Activated T-helper 17 cell treated with anti-CD3 and anti-CD28 coated beads, Interleukin-2, amount 50 U/mL, for 72 hours (primary cell): ENCODE measurements at places on chromosomes 11 and 22.

- ATAC-seq = no peak
Measured at GRCh38 chr11:13963949-13964770, 1.6 kb downstream of the SPON1 start.

DNA sequence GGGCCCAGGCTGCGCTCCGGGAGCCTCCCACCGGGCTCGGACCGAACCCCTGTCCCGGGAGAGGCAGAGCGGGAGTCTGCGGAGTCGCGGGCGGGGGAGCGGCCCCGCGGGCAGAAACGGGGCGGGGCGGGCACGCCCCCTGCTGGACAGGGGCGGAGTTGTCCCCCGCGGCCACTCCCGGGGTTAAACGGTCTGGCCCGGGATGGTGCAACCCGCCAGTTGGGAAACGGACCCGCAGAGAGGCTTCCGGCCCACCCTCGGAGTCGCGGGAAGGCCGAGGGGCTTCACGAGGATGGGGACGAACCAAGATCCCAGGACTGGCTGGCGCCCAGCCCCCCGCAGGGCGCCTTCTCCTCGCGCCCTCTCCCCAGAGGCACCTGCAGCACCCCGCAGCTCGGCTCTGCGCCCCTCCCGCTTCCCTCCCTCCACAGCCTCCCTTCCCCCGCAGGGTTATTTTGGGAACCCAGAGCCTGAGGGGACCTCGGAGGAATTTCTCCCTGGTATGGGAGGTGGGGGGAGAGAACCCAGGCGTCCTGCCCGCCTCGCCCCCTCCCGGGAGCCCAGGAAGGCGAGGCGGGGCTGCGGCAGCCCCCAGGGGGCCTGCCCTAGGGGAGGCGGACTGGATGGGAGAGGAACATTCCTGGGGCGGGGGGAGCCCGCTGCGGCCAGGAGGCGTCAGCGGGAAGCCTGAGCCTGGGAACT, 902 bp downstream of the RASGRP2 start:
- peak; percentile 67 for ATAC-seq

DNA sequence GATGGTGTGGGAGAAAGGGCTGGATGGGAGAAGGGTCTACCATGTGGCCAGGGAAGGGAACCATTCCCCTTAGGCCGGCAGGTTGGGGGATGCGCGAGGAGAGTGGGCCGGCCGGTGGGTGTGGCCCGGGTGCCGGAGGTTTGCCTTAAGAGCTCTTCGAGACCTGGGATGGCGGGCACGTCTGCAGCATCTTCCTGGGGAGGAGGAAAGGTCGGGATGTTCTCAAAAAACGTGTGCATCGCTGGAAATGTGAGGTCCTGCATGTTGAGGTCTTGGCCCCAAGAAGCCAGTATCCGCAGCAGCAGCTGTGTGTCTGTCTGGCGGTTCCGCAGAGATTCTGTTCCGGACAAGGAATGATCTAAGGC, 1.4 kb downstream of the NAV2 start:
- no peak for ATAC-seq

DNA sequence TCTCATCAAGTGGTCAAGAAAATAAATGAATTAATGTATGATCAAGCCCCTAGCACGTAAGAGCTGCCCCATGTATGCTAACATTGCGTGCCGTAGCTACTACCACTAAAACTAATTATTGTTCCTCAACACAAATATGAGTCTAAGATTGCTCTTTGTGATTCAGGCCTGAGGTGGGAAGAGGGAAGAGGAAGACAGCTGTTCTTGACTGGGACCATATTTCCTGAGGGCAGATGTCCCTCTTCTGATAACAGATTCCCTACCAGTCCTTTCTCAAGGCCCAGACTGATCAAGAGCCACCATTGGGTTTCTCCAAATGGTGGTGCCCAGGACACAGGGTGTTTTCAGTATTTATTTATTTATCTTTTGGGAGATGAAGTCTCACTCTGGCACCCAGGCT, 87.2 kb upstream of the CADM1 start:
- no peak for ATAC-seq

GRCh38 chr11:28566339-28567089, 458.3 kb downstream of the METTL15 start:
- ATAC-seq = no peak

GRCh38 chr11:116557282-116557681, 215.5 kb downstream of the BUD13 start:
- ATAC-seq = no peak

DNA sequence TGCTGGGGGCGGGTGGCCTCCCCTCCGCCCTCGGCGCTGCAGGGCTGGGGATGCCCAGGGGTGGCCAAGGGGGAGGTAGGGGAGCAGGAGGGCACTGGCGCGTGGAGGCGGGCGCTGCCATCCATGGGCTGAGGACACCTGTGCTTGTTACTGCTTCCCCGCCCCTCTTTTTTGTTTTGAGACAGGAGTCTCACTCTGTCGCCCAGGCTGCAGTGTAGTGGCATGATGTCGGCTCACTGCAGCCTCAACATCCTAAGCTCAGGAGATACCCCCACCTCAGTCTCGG, 683 bp upstream of the FADS3 start:
- peak; percentile 18 for ATAC-seq

GRCh38 chr11:70854201-70854600, 398.2 kb downstream of the SHANK2 start:
- no peak for ATAC-seq

DNA sequence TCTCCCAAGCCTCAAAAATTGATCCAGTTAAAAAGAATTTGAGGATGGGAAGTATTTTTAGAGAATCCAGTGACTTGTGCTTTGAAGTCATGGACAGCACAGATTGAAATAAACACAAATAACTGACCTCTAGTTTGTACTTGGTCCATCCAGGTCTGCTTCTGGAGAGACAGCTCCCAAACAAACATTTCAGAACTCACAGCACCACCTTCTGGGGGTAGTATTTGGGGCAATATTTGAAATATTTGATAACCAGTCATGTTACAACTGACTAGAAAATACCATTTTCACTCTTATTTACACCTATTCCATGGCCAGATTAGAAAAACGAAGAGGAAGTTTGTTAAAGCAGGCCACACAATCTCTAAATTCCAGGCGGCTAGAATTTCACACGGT, 56.2 kb downstream of the CTSC start:
- no peak for ATAC-seq

GRCh38 chr11:64713781-64714363, 9.1 kb downstream of the NRXN2 start:
- ATAC-seq = no peak

DNA sequence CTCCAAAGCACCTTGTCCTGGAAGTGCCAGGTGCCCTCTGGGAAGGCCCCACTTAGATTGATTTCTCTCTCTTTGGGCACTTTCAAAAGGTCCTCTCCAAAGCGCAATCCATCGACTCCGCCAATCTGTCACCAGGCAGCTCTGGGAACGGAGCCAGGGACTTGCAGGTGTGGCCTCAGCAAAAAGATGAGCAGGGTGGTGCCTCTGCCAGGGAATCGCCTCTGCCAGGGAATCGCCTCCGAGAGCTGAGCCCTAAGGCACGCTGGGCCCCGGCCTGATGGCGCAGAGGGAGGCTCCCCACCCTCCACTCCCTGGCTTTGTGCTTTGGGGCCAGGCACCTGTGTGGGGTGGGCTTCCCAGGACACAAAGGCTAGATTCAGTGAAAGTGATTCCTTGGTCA, 1391.3 kb downstream of the TBC1D22A start:
- no peak for ATAC-seq

GRCh38 chr22:45891471-45891995, 85.4 kb downstream of the WNT7B start:
- ATAC-seq = no peak

DNA sequence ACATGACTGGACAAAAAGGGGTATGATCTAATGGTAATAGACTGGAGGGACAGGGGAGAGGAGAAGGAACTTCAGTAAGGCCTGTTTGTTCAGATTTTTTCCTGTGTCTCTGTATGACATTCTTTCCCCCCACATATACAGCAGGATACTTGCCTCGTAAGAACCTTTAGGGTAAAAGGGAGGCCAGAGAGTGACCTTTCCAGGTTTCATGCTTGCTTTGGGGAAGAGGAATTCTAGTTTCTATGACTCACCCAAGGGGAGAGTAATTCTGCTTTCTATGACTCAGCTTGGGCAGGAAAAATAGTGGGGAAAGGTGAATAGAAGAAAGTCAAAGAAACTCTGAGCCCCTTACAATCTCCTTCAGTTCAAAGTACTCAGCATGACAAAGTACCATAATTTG, 457.0 kb downstream of the DLG2 start:
- no peak for ATAC-seq

- no peak for ATAC-seq
Measured at GRCh38 chr11:44112091-44112821, 16.8 kb downstream of the EXT2 start.

DNA sequence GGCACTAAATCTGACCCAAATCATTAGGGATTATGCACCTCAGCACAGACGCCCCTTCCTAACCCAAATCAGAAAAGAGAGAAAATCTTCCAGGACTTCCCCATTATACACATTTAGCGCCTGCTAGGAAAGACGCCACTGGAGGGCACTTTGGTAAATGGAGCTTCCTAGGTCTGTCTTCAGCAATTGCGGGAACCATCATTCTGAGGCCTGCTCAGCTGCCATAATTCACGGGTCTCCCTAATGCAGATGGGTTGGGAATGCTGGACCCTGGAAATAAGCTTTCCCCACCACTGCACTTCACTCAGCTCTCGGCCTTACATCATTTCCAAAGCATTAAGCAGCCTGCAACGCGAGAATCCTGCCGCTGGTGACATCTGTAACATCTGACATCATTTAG, 86.2 kb upstream of the OPCML start:
- no peak for ATAC-seq

DNA sequence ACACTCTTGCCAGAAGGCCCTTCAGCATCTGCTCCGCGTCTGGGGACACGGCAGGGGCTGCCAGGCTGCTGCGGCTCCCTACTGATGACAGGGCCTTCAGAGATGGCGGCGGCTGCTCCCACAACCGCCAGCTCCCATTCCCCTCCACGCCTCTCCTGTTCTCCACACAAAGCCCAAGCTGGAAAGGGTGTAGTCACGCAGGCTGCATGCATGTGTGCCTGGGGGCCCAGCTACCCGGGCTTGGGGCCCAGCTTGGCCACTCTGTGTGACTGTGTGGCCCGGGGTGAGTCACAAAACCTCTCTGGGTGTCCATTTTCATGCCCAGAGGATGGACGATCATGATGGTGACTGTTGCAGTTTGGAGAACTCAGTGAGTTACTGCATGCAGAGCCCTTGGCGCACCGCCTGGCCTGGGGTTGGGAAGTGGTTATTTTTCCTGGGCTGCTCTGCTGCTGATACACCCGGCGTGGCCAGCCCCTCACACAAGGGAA, 31.7 kb upstream of the PARVB start:
- ATAC-seq = no peak

- no peak for ATAC-seq
Measured at GRCh38 chr22:27292542-27293299, 508.8 kb downstream of the MN1 start.

DNA sequence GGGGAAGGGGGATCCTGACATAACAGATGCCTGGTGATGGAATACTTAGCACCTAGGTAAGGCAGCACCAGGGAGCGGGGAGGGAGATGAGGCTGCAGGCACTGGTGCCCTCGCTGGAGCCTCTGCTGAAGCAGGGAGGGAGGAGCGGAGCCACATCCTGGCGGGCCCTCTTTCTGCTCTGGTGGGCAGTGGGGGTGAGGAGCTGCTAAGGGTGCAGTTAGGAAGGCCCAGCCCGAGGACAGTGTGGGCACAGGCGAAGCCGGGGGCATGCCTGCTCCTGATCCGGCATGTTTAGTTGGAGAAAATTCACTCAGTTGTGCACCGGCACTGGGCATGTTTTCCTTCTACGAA, 83.9 kb downstream of the MED15 start:
- no peak for ATAC-seq

DNA sequence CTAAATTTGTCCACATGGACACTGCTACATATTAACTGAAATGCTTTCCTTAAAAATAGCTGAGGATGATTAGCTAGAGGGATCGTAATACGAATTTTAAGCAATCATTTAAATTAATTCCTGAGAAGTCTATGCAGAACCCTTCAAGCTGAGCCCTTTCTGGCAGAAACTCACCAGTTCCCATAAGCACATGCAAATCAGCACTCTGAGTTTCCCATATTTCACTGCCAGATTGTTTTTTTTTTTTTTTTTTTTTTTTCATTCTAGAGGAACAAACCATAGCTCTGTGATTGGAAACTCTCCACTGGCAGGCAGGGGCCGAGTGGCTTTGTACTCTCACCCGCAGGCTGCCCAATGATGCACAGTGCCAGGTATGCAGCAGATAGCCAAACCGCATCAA, 145.6 kb downstream of the EFCAB6 start:
- no peak for ATAC-seq

GRCh38 chr11:121421149-121421901, 30.8 kb upstream of the SORL1 start:
- no peak for ATAC-seq

DNA sequence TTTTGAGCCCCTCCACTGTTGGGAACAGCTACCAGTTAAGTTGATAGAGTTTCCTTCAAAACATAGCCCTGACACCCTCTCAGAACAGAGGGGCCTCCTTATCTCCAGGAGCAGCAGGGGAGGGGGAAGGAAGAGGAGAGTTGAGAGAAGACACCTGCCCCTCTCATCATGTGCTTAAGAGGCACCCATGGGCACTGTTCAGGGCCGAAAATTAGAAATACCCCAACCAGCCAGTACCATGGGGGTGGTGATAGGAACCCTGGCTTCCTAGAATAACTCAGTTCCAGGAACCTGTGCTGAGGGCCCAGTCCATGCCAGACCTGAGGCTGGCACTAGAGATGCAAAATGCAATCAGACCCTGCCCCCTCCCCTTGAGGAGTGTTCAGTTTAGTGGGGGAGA, 9.3 kb upstream of the GDPD5 start:
- ATAC-seq = no peak

DNA sequence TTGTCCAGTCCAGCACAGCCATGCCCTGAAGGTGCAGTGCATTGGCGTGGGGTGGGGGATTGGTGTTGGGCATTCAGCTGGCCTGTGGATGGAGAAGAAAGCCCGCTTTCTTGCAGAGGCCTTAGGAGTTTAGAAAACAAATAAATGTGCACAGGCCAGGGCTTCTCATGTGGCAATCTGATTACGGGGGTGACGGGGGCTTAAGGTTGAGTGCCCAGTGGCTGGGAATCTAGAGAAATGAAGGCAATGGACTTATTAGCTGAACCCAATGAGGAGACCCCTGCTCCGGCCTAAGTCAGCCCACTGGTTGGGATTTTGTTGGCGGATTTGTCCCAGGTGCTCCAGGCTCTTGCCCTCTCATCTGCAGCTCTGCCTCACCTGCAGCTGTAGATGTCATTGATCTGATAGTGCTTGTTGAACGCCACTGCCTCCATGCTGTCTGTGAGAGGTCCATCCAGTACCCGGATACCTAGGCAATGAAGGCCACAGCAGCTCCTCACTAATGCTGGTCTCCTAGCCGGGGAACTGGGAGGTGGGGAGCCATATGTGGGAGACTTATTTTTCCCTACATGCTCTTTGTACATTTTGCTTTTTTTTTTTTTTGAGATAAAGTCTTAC, 6.2 kb downstream of the PCSK7 start:
- no peak for ATAC-seq

- ATAC-seq = peak; percentile 89
Measured at GRCh38 chr11:35714882-35715627, 52.5 kb downstream of the TRIM44 start.

- ATAC-seq = no peak
Measured at GRCh38 chr22:24894998-24895397, 51.5 kb downstream of the LHFPL7 start.
